ENCODE measurements at places on chromosomes 5 and 9.
A peak's percentile ranks its signal among the peaks of the same experiment; 100 is the strongest.

DNA sequence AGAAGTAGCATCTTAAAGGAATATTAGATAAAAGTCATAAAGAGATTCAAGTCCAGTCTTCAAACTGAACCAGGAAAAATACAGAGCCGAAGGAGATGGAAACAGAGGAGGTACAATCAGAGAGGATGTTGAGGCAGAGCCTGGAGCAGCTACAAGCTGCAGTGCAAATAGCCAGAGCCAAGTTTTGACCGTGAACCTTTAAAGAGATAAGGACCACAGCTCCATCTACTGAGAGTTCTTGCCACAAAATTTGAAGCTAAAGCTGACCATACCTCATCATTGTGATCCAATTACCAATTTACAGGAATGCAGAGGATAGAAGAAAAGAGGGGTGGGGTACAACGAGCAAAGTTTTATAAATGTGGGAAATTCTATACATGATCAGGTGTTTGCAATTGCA is 10.4 kb upstream of the DEPDC1B start:
- DNase-seq: no peak

- no peak for DNase-seq
Observed at GRCh38 chr9:122785269-122785668, 3.5 kb upstream of the OR5C1 start.

DNA sequence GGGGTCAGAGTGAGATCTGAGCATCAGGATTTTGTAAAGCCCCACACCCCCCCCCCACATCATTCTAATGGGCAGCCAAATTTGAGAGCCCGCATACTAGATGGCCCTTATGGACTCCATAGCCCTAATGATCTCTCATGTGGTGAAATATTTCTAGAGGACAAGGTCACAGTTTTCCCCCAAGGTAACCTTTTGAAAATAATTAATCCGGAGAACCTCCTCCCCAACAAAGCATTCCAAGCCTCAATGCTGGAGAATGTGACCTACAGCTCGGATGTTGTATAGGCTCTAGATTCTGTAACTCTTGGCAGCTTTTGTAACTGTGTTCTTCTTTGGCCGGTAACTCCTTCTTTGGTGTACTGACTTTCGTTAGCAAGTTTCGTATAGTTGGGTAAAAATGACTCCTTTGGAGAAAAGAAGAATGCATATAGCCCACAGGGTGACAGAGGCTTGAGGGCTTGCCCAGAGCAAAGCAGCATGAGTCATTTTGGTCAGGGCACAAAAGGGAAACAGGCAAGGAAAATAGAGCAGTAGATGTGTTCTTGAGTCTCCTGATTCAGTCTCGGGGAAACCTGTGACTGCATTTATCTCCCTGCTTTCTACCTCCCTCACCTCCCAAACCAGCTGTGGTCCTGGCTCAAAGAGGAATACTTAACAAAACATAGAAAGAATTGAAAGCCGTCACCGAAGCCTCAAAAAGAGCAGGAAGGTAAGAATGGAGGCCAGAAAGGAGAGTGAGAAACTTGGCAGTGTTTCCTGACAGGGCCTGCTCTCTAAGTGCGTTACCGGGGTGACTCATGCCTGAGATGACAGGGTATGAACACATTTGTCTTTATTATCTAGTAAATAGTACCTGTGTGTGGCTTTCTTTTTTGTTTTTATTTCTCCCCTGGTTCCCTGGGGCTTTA is 6.6 kb upstream of the XPA start:
- no peak for DNase-seq

GRCh38 chr9:124308606-124309491 is 51.1 kb downstream of the NEK6 start:
- DNase-seq: no peak

GRCh38 chr9:120741191-120741590 is 26.9 kb upstream of the MEGF9 start:
- DNase-seq: no peak

DNA sequence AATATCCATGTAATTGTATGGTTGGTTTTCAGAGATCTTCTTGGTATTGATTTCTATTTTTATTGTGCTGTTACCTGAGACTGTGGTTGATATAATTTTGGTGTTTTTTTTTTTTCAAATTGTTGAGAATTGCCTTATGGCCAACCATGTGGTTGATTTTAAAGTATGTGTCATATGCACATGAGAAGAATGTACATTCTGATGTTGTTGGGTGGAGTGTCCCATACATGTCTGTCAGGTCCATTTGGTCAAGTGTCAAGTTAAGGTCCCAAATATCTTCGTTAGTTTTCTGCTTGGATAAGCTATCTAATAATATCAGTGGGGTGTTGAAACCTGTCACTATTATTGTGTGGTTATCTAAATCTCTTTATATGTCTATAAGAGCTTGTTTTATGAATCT is 160.0 kb upstream of the ITGA1 start:
- DNase-seq: no peak

DNA sequence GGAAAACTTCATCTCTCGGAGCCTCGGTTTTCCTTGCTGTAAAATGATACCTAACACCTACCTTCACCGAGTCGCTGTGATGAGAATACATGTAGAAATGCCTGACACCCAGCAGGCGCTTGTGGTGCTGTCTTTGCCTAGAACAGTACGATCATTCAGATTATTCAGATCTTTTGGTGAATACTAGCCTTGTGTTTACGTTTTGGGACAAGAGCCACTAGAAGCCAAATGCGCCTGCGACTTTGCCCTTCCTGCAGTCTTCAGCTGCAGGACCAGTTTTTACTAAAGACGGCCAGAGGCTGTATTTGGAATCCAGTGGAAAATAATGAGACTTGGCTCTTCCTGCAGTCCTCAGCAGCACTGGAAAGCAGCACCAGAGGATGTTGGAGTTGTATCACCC is 189.6 kb downstream of the TRIO start:
- no peak for DNase-seq

- DNase-seq: no peak
Observed at GRCh38 chr5:15007646-15008045, 136.1 kb upstream of the ANKH start.

- DNase-seq: no peak
Observed at GRCh38 chr5:163888366-163888765, 382.9 kb downstream of the MAT2B start.

GRCh38 chr9:78967596-78968217 is 604.1 kb upstream of the TLE4 start:
- DNase-seq: no peak

- DNase-seq: no peak
Observed at GRCh38 chr5:163612358-163613149, 107.1 kb downstream of the MAT2B start.

GRCh38 chr9:1100945-1101344 is 50.8 kb downstream of the DMRT2 start:
- no peak for DNase-seq

DNA sequence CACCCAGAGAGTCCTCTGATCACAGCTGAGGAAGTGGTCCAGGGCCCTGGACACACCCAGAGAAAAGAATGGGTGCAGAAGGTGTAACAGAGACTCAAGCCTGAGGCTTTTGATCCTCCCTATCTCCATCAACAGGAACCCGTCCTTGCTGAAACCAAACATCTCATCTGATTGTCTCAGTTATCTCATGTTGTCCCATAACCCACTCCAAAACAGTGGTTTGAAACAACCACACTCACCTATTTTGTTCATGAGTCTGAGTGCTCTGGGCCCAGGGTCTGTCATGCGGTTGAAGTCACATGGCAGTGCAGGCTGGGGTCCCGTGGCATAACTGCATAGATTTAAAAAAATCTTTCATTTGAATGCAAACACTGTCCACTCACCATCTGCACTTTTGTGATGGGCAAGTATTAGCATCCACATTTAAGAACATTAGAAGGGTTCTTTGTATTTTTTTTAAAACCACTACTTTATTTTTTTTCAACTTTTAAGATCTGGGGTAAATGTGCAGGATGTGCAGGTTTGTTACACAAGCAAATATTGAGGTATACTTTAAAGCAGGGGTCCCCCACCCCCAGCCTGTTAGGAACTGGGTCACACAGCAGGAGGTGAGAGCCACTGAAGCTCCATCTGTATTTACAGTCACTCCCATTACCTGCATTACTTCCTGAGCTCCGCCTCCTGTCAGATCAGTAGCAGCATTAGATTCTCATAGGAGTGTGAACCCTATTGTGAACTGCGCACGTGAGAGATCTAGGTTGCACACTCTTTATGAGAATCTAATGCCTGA is 255.8 kb downstream of the ROR2 start:
- no peak for DNase-seq

- no peak for DNase-seq
Observed at GRCh38 chr9:20303996-20304395, 318.3 kb downstream of the MLLT3 start.

DNA sequence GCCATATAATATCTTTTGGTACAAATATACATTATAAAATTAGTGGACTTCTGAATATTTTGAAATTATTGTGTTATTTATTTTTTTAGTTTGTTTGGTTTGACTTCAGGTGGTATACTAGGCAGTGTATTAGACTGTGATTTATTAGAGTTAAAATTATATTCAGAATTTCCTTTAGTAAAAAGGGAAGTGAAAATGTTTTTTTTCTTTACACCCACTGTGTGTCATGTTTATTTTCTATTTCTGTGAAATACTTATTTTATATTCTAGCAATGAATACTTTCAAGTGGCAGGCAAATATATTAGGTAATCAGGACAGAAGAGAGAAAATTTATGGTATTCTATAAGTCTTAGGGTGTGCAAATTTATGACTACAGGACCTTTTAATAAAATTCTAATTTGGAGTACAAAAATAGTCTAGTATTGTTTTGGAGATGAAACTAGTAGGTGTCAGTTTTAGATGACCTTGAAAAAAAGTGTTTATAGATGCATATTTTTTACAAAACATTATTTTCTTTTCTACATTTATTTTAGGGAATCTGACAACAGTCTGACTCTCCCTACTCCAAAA is 8.8 kb downstream of the CSNK1G3 start:
- no peak for DNase-seq

- DNase-seq: no peak
Observed at GRCh38 chr5:149024477-149024876, 38.4 kb downstream of the SH3TC2 start.

DNA sequence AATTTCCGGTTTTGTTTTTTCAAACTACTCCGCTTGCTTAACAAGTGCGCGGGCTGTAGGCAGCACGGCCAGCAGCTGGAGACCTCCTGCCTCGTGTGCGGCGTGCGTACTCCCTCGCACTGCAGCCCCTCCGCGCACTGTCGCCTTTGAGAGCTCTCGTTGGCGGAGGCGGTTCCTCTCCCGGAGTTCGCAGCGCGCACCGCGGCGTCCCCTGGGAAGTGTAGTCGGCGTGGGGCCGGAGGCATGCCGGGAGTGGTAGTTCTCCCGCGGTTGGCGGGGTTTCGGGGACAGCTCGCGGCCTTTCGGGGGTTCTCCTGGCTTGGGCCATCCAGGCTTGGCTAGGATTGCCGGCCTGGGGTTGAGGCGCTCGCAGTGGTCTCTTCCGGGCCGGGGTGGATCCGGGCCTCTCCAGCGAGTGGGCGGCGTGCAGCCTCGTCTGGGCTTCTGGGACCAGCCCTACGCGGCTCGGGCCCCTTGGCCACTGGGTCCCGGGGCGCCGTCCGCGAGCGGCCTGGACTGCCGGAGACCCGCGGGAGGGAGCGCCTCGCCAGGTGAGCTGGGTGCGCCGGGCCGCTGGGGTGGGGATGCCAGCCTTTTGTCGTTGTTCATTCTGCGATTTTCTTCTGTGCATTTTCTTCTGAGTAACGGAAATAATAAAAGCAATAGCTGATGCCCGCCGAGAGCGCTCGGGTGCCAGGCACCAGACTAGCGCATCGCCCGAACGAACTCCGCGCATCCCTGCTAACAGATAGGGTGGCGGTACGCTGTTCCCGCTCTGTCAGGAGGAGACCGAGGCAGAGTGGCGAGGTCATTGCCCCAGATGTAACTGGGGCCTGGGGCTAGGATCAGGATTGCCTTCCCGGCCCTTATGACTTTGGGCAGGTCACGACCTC is at the start of gene ZNF354C:
Gene ZNF354C (plus strand): TSS at position 258 of the 893 bp plus-strand sequence. CDS start 1,696 bp downstream, outside the sequence.
- peak; percentile 75 for DNase-seq

GRCh38 chr5:14038341-14038959 is 94.0 kb upstream of the DNAH5 start:
- DNase-seq: no peak

- no peak for DNase-seq
Observed at GRCh38 chr9:111068771-111069170, 30.5 kb upstream of the LPAR1 start.

GRCh38 chr9:121788686-121789366 is 137.4 kb downstream of the DAB2IP start:
- no peak for DNase-seq

GRCh38 chr9:3464033-3464638 is 61.7 kb downstream of the RFX3 start:
- DNase-seq: no peak

GRCh38 chr5:24290536-24290935 is 354.2 kb downstream of the CDH10 start:
- DNase-seq: no peak

- DNase-seq: no peak
Observed at GRCh38 chr9:111936391-111936790, 39.8 kb downstream of the UGCG start.

DNA sequence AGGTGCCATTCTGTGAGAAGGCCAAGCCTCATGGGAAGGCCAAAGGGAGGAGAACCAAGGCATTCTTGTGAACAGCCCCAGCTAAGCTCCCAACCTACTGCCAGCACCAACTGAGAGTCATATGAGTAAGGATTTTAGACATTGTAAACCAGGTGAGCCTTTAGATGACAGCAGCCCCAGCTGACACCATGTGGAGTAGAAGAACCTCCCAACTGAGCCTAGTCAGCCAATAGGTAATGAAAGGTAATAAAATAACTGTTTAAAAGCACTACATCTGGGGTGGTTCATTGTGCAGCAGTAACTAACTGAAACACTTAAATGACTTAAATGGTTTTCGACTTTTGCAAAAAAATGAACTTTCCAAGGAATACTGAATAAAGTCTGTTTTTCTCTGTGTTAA is 172.6 kb upstream of the KIF2A start:
- DNase-seq: no peak

DNA sequence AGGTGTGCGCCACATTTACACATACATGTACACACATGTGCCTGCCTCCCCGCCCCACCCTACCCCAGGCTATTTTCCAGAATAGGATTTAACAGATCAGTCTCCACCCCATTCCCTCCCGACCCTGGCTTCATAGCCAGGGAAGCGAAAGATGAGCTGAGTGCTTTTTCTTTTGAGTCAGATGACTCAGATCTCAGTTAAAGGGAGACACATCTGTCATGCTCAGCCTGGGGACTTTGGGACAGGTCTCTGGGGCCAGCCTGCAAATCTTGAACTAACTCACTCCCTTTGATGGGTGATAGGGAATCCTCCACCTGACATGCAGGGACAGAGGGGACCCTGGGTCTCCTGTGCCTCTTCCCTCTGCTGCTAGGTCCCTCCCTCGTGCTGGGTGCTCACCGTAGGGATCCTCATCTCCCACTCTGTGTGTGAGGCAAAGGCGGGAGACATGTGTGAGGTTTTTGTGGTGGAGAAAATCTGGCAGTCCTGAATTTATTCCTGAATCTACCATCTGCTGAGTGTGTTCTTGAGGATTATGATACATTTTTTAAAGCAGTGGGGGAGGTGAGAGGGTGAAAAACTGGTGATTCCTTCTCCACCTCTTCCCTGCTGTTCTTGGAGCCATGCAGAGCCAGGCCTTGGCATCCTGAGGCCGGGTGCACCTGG is 37.7 kb downstream of the NEUROG1 start:
- no peak for DNase-seq
